Posterior vena cava (tissue), 2 donors: ENCODE measurements at places on chromosomes 7 and 10.

DNA sequence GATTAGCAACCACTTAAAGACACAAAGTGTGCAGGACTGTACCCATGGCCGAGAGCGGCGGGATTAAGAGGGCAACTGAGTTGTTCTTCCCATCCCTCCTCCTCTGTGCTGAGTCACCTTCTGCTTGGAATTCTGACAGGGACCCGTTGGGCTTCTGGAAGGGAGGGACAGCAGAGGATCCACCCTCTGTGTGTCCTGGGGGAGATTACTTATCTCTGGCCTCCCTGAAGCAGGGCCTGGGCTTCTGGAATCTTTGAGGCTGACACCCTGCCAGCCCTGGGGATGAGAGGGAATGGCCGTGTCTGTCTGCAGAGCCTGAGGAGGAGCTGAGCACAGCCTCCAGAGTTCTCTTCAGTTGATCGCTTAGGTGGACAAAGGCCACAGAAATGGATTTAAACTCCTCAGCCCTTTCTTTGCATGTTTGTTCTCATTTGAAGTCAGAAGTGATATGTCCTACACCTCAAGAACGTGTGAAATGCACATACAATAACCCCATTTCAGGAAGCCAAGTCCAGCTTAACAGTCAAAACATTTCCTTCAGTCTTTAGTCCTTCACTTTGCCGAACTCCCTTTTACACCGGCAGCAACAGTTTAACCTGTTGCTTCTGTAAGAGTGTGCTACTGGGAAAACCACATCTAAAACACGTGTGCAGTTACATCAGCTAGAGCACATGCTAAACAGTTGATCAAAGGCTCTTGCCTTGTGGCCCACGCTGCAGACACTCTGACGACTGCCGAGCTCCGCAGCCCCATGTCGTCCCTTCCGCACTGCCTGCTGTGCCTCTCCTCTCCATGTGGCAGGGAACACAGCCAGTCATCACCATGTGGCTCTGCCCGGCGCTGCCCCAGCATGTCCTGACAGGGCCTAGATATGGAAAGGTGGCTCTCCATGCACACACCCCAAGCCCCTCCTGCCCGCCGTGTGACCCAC is 55.7 kb downstream of the IKZF1 start:
- DNase-seq: no peak

DNA sequence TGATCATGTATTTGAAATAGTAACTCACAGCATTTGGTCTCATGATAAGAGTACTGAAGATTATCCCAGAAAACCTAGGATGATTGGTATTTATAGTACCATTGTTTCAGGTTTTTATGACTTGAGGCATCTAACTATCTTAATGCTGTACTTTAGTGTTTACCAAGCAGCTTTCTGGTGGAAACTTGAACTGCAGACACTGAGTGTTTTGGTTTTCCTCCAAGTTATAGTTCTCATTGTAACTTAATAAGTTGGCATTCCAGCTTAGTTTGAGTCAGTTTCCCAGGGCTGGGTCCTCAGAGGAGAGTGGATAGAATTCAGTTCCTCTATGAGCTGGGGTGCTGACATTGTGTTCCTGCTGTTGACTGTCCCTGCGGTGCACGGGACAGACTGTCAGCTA is 50.4 kb downstream of the SEC23IP start:
- no peak for DNase-seq

- DNase-seq: peak; percentile 96
Observed at GRCh38 chr7:66413379-66414114, 208.4 kb downstream of the TPST1 start.

GRCh38 chr7:12601302-12601869 is 30.9 kb downstream of the SCIN start:
- DNase-seq: no peak

DNA sequence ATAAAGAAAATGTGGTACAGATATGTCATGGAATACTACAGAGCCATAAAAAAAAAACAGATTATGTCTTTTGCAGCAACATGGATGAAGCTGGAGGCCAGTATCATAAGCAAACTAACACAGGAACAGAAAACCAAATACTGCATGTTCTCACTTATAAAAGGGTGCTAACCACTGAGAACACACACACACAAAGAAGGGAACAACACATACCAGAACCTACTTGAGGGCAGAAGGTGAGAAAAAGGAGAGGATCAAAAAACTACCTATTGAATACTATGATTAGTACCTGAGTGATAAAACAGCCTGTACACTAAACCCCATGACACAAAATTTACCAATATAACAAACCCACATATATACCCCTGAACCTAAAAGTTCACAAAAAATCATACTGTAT is 144.6 kb downstream of the TPK1 start:
- no peak for DNase-seq

DNA sequence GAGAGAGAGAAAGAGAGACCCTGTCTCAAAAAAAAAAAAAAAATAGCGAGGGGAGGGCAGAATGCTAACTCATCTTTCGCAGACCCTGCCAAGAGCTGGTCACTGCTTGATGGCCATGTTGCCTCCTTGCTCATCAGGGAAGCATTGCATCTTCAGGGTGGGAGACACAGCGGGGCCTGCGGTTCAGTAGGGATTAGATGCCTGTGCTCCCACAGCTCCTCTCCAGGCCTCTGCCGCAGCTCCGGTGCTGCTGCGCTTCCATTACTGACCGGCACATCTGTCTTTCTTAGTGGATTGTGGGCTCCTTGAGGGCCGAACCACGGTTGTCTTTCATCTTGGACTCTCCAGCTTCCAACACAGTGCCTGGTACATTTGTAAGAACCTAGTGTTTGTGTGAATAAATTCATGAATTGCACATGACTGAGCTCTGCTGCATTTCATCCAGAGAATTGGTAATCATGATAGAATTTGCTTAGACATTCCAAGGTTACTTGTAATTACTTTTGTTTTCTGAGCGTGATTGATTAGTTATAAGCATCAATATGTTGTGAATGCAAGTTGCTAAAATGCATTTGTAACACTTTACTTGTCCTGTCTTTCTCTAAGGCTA is 16.8 kb downstream of the HK1 start:
- no peak for DNase-seq

- DNase-seq: no peak
Observed at GRCh38 chr7:137847568-137848050, 835 bp upstream of the DGKI start.

DNA sequence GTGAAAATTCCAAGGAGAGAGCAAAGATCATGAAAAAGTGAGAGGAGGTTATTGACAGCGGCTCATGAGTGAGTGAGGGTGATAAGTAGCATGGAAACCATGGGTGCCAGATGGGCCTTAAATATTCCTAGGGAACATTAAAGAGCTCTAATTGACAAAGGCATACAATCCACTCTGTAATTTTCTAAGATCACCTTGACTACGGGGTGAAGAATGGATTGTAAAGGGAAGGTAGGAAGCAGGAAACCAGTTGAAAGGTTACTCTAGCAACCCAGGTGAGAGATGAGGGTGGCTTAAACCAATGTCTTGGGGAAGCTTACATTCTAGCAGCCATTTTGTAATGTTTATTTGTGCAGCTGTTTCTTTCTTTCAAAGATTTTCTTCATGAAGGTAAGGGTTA is 75.7 kb downstream of the RSU1 start:
- no peak for DNase-seq

- DNase-seq: no peak
Observed at GRCh38 chr10:104935656-104936055, 294.6 kb downstream of the SORCS3 start.

DNA sequence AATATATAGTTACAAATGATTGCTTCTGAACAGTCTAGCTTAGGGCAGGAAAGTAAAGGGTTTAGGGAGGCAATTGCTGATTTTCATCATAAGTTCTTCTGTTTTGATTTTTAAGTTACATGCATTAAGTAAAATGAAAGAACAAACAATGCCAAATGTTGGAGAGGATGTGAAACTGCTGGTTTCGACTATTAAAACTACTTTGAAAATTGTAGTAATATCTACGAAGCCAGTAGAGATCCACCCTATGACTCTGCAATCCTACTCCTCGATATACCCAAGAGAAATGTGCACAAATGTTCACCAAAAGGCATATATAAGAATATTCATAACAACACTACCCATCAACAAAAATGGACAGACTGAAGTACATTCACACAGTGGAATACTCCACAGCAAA is 24.3 kb downstream of the PDZD8 start:
- DNase-seq: no peak
